B cell (primary cell): ENCODE measurements at places on chromosomes 3 and 15. TPM values are rescaled to one million over a fixed set of nuclear protein-coding genes. Genes with fewer than 3 reads are reported as not detected.
A peak's percentile ranks its signal among the peaks of the same experiment; 100 is the strongest.

The STX19 gene
- total RNA-seq = not detected in 2 replicates

The ZNF501 gene
- total RNA-seq = 6.1 and 7.2 TPM in 2 replicates

The ATP13A5 gene
- 0.12 TPM in 1 of 2 replicates, not detected in the other for total RNA-seq

The TRAIP gene
- total RNA-seq = 8.7 and 9.9 TPM in 2 replicates

DNA sequence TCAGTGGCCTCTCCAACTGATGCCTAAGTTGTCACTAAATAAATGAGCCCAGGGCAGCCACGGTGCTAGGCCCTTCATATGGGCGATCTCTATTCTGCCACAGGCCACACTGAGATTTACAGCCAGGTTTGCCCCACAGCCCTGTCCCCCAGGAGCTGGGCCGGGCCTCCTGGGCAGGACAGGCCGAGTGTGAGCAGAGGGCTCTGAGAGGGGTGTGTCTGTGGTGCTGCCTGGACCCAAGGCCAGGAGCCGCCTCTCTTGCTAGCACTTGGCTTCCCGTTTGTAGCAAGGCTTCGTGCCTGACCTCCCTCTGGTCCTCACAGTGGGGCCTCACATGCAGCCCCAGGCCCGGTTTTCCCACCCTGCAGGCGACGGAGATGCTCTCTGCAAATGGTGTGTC lies 67.1 kb upstream of the SEC22A start:
- H3K27me3 ChIP-seq = no peaks in the 10 kb centered on the region
- H3K4me1 ChIP-seq = no peaks in the 10 kb centered on the region
- H3K4me3 ChIP-seq = no peak overlapping the region
- DNase-seq = no peak

GRCh38 chr15:68285259-68285980 lies 7.9 kb downstream of the FEM1B start:
- H3K36me3 ChIP-seq = peaks cover 31% of the 10 kb centered on the region
- peaks cover 16% of the 10 kb centered on the region for H3K4me1 ChIP-seq
- no peaks in the 10 kb centered on the region for H3K27me3 ChIP-seq
- H3K27ac ChIP-seq = no peak overlapping the region
- H3K4me3 ChIP-seq = no peak overlapping the region

- H3K27me3 ChIP-seq = no peaks in the 10 kb centered on the region
- peaks cover 21% of the 10 kb centered on the region for H3K4me1 ChIP-seq
- peak overlapping the region; percentile 99 for H3K27ac ChIP-seq
- H3K36me3 ChIP-seq = no peaks in the 10 kb centered on the region
- peak; percentile 67 for DNase-seq
These were observed 90.2 kb upstream of the CHD2 start for GRCh38 chr15:92809880-92810361.

DNA sequence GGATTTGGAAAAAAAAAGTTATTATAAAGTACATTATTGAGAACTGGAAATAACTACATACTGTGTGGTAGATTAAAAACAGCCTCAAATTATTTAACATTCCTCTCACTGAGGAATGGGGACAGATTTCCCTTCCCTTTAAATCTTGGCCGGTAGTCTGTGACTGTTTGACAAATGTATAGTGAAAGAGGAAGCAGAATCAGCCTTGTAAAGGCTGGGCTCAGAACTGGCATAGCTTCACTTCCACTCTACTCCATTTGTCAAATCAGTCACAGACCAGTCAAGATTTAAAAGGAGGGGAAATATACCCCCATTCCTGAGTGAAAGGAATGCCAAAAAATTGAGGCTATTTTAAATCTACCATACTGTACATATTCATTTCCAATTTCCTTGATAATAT lies 18.2 kb upstream of the B4GALT4 start:
- peaks cover 17% of the 10 kb centered on the region for H3K4me1 ChIP-seq
- H3K36me3 ChIP-seq = no peaks in the 10 kb centered on the region
- H3K27ac ChIP-seq = no peak overlapping the region
- DNase-seq = peak; percentile 53
- peaks cover 3% of the 10 kb centered on the region for H3K27me3 ChIP-seq
- H3K4me3 ChIP-seq = no peak overlapping the region

GRCh38 chr15:65066001-65066634 lies 1.7 kb downstream of the RASL12 start:
- peaks cover 26% of the 10 kb centered on the region for H3K27me3 ChIP-seq
- H3K4me1 ChIP-seq = peaks cover 3% of the 10 kb centered on the region
- H3K27ac ChIP-seq = no peak overlapping the region
- H3K36me3 ChIP-seq = no peaks in the 10 kb centered on the region
- no peak for DNase-seq

DNA sequence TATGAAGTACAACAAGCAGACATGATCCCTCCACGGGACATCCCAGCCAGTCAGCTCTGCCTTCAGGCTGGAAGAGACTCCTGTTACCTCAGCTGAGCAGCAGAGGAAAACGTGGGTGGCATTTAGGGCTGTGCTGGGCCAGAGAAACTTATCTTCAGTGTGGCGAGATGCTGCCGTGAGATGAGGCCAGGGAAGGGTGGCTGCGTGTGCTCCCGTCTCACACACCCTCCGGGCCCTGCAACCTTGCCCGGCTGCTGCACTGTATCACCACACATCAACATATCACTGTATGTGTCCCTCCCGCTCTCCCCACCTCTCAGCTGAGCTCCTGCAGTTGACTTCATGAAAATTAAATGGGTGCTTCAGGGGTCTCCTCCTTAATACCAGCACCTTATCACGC lies 23.4 kb downstream of the BMF start:
- no peak overlapping the region for H3K4me3 ChIP-seq
- H3K36me3 ChIP-seq = no peaks in the 10 kb centered on the region
- no peaks in the 10 kb centered on the region for H3K27me3 ChIP-seq
